Stimulated activated CD4-positive, alpha-beta T cell treated with anti-CD3 and anti-CD28 coated beads, TNF-alpha, amount 100 ng/mL, for 24 hours (primary cell): ENCODE measurements at places on chromosomes 6 and 20.

DNA sequence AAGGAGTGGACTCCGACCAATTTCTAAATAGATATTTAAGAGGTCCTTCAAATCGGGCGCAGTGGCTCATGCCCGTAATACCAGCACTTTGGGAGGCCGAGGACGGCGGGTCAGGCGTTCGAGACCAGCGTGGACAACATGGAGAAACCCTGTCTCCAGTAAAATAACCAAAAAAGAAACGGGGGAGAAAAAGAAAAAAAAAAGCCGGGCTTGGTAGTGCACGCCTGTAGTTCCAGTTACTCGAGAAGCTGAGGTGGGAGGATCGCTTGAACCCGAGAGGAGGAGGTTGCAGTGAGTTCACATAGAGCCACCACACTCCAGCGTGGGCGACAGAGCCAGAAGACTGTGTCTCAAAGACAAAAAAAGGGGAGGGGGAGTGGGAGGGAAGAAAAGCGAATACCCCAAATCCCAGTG lies 53.3 kb upstream of the HFE start:
- peak; percentile 54 for DNase-seq

GRCh38 chr20:38726804-38727606 lies 2.7 kb downstream of the SLC32A1 start:
- peak; percentile 26 for DNase-seq

- DNase-seq = no peak
Measured at GRCh38 chr20:4471221-4471620, 250.5 kb upstream of the PRND start.

- no peak for DNase-seq
Measured at GRCh38 chr6:154251116-154251515, 105.5 kb downstream of the IPCEF1 start.

GRCh38 chr6:51265426-51265825 lies 446.8 kb downstream of the TFAP2B start:
- DNase-seq = no peak

- DNase-seq = no peak
Measured at GRCh38 chr6:15658181-15658744, 4.6 kb downstream of the DTNBP1 start.

GRCh38 chr6:90221403-90221802 lies 75.2 kb downstream of the BACH2 start:
- DNase-seq = no peak

DNA sequence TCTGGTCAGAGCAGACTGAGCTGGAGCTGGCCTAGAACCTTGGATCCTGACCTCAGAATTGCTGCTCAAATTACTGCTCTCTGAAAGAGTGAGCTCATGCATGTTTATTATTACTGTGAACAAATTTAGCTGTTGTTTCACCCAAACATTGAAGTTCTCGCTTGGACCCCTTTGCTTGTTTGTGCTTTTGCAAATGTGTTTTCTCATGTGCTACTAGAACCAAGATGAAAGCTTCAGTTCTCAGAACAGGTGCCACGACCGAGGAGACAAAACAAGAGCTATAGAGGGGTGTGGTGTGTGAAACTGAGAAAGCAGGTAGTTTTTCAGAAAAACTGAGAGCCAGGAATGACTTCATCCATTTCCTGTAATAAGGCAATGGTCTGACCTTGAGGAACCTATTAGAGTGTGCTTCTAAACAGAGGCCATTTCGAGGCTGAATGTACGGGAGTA lies 50.0 kb upstream of the ESR1 start:
- DNase-seq = no peak

GRCh38 chr6:11208267-11208666 lies 24.2 kb downstream of the NEDD9 start:
- no peak for DNase-seq

GRCh38 chr20:41393705-41394066 lies 27.1 kb upstream of the EMILIN3 start:
- no peak for DNase-seq

DNA sequence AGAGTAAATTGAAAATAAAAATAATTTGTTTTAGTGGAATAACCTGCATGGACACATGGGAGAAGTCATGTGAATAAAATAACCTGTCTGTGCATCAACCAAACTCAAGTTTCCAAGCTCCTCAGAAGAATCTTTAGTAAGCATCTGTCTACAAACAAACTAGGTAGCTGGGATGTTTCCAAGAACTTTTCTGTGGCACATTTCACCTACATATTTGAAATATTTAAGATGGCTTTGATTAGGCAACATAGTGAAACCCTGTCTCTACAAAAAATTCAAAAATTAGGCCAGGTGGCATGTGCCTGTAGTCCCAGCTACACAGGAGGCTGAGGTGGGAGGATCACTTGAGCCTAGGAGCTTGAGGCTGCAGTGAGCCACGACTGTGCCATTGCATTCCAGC lies 168.2 kb downstream of the DST start:
- no peak for DNase-seq

- no peak for DNase-seq
Measured at GRCh38 chr20:11783102-11783850, 134.4 kb upstream of the BTBD3 start.

DNA sequence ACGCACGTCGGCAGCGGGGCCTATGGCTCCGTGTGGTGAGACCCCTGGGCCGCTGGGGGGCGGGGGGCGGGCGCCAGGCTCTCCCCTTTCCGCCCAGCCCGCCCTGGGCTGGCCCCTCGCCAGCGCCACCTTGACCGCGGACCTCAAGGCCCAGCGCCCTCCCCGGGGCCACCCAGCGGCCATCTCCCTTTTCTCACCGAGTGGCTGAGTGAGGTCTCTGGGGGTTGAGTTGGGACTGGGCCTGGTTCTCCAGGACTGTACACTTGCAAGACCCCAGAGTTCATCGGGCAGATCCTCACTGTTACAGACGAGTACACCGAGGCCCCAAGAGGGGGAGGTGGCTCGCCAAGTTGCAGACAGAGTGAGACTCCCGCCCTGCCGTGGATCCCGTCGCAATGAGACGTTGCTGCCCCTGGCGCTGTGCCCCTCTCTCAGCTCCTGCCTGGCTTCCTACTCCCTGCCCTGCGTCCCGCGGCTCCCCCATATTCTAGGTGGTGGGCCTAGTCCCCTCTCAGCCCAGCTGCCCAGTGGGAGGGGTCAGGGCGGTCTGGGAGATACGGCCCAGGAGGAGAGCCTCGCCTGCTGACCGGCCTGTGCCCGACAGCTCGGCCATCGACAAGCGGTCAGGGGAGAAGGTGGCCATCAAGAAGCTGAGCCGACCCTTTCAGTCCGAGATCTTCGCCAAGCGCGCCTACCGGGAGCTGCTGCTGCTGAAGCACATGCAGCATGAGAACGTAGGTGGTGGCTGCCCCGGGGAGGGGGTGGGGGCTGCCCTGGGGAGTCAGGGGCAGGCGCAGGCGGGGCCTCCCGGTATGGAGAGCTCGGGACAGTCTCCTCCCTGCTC lies 576 bp downstream of the MAPK13 start:
- DNase-seq = no peak

DNA sequence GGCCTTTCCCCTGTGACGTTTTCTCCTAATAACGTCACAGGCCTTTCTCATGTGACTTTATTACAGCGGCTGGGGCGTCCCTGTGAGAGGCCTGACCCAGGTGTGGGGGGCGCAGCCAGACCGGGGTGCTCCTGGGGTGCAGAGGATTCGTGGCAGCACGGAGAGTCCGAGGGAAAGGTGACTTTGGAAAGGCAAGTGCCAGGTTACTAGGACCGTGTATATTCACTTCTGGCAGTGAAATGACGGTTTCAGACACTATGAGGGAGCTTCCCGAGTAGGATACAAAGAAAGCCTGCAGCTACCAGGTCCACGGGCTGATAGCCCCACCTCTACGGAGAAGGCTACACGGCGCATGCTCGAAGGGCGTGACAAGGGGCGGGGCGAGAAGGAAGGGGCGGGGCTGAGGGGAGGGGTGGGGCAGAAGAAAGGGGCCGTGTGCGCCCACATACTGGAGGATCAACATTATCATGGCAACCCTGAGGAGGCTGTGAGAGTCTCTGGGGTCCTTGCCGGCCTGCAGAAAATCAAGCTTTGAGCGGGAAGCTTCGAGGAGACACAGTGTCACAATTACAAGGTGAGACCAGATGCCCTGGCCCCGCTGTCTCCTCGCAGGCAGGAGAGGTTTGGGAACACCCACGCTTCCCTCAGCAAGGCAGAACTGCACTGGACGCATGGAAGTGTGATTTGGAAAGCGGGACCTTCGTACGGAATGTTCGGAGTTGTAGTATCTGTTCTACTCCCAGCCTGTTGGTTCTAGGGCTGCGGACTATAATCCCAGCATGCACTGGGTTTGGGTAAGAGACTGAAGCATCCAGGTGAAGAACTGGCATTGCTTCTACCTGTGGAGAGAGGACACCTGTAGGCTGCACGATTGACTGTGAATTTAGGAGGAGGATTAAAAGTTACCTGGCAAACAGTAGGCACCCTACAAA lies 54.4 kb upstream of the ZNF337 start:
- peak; percentile 35 for DNase-seq

DNA sequence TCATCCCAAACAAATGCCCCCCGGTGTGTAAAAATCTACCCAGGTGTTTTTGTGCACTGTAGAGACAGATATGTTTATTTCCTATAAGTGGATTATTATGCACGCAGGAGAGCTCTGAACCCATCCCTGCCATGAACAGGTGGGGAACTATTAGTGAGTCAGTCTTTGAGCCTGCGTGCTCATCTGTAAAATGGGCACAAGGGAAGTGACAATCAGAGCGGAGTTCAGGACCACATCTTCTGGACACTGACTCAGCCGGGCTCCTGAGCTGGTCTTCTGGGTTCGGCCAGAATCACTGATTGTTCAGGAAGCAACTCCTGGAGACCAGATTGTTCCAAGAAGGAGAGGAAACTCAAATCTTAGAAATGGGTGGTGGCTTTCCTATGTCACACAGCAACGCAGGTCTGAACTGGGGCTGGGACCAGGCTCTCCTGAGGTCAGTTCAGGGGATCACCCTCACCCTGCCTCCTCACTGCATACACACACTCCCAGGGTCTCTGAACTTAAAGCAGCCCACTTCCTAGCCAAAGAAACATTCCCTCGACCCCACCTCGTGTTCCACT lies 27.3 kb upstream of the TGM2 start:
- no peak for DNase-seq

- no peak for DNase-seq
Measured at GRCh38 chr20:23160536-23161243, 74.6 kb upstream of the CD93 start.

DNA sequence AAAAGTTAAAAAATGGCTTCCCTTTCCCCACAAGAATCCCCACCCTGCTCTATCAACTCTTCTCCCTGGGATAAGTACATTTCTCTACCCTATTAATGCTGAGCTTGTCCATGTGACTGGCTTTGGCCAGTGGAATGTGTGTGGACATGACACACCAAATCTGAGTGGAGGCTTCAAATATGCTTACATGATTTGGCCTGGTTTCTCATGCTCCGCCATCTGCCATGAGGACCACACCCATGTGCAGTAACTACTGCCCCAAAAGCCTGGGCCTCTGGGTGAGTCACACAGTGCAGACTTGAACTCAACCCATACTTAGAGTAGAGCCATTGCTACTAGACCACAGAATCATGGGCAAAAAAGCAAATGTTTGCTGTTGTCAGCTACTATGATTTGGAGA lies 65.4 kb downstream of the PRND start:
- no peak for DNase-seq

DNA sequence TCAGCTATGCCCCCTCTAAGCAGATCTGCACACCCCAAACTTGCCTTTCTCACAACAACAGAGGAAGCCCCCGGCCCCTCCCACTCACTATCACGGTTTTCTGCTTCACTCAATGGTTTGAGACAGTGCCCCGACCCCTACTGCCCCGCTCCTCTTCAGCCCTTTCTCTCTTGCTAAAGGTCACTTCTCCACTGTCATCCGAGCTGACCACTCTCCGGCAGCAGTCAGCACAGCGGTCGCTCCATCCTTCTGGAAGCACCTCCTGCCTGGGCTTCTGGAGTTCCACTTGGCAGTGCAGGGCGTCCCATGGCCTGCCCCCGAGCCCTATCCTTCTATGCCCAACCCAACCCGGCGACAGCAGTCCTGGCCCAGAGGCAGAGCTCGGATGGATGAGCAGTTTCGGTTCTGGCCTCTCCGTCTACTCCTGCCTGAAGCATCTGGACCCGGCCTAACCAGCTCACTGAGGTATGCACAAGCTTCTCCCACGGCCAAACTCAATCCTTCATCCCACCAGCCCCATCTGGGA lies 4.1 kb downstream of the CTSZ start:
- no peak for DNase-seq

DNA sequence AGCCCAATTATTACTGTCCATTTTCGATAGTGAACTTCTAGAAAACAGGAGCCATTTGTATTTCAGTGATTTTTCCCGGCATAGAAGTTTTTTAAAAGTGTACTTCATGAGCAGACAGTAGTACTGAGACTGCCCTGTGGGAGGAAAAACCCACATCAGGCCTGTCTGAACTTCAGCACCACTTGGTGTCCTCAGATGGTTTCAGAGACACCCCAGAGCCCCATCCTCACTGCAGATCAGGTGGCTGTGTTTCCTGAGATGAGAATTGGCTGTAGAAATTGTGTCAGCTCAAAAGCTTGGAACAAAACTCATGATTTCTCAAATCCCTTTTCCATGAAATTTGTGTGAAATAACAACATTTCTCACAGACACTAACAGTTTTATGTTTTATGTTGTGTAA lies 110.0 kb upstream of the RIN2 start:
- DNase-seq = no peak

DNA sequence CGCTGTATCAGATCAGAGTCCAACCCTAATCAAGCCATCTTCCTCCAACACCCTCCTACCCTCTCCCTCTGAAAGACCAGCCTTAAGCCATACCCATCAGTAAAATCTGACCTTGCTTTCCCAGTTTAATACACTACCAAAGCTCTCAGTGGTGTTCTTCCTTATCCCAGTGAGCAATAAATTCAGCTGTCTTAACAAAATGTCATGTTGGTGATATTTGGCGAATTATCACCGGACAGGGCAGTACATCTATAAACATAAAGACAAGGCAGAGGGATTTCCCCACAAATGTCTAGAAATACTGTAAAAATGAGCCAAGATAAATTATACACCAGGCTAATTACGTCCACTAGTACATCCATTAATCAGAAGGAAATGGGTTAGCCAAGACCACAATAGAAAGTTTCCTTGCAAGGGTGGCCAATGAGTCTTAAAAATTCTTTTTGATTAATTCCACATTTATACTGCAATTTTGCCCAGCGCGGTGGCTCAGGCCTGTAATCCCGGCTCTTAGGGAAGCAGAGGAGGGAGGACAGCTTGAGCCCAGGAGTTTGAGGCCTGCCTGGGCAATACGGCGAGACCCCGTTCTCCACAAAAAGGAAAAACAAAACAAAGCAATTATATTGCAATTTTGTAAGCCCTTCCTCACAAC lies 905 bp downstream of the RARS2 start:
- DNase-seq = no peak

GRCh38 chr20:46804126-46804525 lies 90.5 kb upstream of the EYA2 start:
- DNase-seq = no peak
